ENCODE measurements at places on chromosomes 11 and 22.

DNA sequence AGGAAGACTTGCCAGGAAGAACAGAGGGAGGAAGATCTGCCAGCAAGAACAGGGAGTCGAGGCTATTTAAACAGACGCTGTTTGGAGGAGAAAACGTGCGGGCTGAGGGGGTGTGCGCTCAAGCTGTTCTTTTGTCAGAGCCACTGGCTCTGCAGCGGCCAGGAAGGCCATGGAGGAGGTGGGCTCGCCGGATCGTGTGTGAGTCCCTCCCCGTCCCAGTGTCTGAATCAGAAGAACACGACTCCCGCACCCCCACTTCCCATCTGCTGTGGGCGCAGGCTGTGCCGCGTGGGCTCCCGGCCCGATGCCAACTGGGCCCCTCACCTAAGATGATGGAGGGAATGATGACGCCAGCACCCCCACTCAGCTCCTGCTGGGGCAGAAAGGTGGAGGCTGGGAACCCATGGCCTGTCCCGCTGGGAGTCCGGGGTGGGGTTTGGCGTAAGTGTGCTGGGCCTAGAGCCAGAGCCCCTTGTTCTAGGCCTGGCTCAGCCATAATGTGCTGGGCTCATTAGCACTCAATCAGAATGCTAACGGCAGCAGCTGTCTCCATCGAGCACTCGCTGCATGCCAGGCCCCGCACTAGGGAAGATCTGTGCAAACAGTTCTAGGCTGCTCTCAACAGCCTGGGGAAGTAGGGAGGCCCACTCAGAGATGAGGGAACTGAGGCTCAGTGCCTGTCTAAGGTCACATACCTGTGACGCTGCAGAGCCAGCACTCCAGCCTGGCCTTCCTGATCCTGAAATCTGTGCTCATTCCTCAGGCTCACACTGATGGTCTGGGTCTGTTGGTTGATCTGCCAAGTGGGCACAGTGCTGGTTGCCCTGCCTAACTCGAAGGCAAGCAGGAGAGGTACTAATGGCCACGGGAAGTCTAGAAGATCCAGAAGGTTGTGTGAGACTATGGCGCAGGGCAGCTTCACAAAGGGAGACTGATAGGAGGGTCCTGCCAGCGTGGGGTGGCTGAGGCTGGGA, 11.5 kb downstream of the NPTXR start:
- no peak for DNase-seq

GRCh38 chr11:87019613-87020271, 18.0 kb upstream of the TMEM135 start:
- DNase-seq = no peak

- no peak for DNase-seq
These were observed 36.1 kb downstream of the MB start for GRCh38 chr22:35581023-35581413.

GRCh38 chr11:996681-997080, 39.8 kb downstream of the MUC6 start:
- DNase-seq = no peak

- DNase-seq = no peak
These were observed 22.4 kb upstream of the TXNRD2 start for GRCh38 chr22:19963863-19964642.

DNA sequence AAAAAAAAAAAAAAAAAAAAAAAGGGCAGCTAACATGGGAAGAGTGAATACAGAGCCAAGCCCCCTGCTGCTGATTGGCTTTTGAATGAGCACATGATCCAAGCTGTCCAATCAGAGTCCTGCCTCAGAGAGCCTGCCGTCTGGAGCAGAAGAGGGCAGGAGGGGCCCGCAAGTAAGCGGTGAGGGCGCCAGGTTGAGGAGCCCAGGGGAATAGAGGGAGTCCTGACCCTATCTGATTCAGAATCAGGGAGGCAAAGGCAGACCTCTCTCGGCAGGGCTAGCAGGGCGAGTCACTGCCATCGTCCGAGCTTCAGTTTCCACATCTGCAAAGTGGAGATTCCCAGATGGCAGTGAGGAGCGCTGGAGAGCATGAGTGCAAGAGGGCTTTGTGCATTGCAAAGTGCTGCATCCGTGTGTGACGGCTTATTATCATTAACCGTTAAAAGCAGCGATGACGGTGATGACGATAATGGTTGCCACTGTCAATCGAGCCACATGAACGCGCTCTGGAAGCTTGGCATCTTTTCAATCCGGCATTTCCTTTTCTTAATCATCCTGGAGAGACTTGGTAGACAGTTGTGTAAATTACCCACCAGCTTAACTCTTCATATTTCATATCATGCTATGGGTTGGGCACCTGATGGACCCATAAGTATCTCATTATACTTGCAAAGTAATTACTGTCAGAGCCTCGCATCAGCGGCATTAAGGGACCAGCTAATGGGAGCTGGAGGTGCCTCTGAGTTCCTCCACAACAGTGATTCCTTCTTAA, 68.6 kb upstream of the ATXN10 start:
- DNase-seq = peak; percentile 79

GRCh38 chr11:66842896-66843775, at the start of gene RCE1:
Gene RCE1, plus strand, starts transcription at chr11:66843441. Its CDS starts 15 bp downstream, at chr11:66843456.
- DNase-seq = peak; percentile 91

- no peak for DNase-seq
These were observed 111.6 kb upstream of the CD82 start for GRCh38 chr11:44453871-44454270.

DNA sequence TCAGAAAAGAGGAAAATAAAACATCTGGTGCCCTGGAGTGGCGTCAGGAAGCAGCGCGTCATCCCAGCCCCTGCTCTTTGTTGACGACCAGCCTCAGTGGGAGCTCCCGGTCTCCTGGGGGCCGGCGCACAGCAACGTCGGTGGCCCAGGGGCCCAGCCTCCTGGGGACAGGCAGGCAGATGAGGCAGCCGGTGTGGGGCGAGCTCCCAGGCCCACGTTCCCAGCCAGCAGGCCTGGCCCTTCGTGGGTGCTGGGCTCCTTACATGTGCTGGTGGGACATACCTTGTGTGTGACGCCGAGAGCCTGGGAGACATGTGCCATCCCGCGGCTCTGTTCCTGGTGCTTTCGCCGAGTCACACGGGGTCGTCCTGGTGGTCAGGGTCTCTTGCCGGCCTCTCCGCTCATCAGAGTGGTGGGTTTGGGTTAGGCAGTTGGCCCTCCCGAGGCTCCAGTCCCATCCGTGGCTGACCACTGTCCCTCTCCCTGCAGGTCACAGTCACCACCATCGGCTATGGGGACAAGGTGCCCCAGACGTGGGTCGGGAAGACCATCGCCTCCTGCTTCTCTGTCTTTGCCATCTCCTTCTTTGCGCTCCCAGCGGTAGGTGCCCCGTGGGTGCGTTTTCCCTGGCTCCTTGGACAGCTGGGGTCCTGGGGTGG, 116.7 kb downstream of the KCNQ1OT1 start:
- DNase-seq = no peak

DNA sequence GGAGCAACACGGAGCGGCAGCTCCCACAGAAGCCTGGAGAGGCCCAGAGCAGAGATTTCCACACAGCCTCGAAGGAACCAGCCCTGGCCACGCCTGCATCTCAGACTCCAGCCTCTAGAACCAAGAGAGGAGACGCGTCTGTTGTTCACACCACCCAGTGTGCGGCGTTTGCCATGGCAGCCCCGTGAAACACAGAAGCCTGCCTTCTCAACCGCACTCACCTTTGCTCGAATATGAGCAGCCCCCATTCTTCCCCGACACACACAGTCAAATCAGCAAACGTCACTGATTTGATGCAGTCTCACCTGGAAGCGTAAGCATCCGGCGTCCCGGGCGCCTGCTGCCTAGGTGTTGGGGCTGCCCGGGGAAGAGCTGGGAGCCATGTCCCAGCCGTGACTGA, 14.2 kb upstream of the TALDO1 start:
- DNase-seq = no peak

DNA sequence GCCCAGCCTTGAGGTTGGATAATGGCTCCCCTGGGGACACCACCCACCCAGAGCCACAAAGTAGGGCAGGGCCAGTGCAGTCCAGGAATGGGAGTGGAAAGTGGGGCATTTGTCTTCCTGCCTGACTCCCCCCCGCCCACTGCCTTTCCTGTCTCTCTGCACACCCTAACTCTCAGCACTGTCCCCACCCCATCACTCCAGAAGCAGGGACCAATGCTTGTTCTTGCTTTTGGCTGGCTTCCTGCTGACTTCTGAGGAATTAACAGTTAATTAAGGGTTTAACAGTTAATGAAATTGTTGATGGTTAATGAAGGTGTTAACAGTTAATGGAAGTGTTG, 4.7 kb downstream of the PITPNM1 start:
- no peak for DNase-seq

GRCh38 chr11:34724973-34725372, 104.1 kb downstream of the EHF start:
- DNase-seq = no peak

DNA sequence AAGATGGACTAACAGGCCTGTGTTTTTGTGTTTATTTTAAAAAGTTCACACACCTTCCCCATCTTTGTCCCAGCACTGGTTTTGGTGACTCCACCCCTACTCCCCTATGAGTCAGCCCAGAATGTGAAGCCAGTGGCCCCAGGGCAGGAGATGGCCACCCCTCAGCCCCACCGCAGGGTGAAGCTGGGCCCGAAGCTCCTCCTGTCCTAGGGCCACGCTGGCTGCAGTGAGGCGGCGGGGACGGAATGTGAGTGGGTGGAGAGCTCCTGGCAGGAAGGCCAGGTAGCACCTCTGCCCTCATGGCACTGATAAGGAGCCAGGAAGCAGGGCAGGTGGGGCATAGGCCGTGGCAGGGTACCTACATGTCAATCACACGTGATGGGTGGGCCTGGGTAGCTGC, 39.9 kb downstream of the SGSM3 start:
- DNase-seq = no peak

GRCh38 chr11:123362941-123363340, 67.1 kb upstream of the GRAMD1B start:
- no peak for DNase-seq

DNA sequence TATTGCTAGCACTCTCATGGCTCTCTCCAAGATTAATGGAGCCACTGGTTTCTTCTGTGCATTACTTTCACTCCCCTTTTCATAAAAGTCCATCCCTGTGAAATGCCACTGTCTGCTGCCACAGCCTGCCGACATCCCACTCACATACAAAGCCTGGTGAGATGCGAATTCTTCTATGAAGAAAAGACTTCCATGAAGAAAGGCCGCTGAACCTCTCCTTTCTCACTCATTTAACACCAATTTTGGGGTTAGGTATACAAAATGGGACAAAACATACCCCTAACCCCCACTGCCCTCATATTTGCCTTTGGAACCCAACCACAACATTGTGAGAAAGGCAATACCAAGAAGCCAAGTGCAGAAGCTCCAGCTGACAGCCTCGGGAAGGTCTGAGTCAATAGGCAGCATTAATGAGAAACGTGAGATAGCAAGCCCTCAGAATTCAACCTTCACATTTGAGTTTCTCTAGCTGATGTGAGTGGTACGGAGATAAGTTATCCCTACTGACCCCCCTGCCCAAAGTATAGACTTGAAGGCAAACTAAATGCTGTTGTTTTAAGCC, 156.4 kb downstream of the ATG16L2 start:
- no peak for DNase-seq

GRCh38 chr11:111299101-111300026, 1.0 kb downstream of the POU2AF3 start:
- peak; percentile 40 for DNase-seq

- no peak for DNase-seq
These were observed 133.5 kb downstream of the CACNA1I start for GRCh38 chr22:39703928-39704639.

- no peak for DNase-seq
These were observed 1129.1 kb downstream of the DLG2 start for GRCh38 chr11:84497981-84498411.

DNA sequence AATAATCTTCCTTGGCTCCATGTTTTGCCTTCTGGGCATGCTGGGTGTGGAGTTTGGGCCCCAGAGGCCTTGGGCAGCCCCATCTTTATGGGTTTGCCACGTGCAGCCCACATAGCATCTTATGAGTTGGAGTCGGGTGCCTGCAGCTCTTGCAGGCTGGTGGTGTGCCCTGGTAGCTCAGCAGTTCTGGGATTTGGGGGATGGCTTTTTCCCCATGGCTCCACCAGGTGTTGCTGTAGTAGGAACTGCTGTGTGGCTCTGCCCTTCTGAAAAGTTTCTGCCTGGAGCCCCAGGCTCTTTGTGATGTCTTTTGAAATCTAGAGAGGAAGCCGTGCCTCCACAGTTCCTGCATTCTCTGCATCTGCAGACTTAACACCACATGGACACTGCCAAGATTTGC, 16.8 kb downstream of the EED start:
- DNase-seq = no peak

- DNase-seq = no peak
These were observed 60.7 kb upstream of the MPEG1 start for GRCh38 chr11:59273373-59273841.

- no peak for DNase-seq
These were observed 40.3 kb upstream of the SMCO4 start for GRCh38 chr11:93583490-93583889.

- DNase-seq = peak; percentile 32
These were observed at the start of gene IRAG1 for GRCh38 chr11:10693509-10694081. Gene IRAG1, minus strand, starts transcription at chr11:10693755. Its CDS starts 153 bp downstream, at chr11:10693602.

DNA sequence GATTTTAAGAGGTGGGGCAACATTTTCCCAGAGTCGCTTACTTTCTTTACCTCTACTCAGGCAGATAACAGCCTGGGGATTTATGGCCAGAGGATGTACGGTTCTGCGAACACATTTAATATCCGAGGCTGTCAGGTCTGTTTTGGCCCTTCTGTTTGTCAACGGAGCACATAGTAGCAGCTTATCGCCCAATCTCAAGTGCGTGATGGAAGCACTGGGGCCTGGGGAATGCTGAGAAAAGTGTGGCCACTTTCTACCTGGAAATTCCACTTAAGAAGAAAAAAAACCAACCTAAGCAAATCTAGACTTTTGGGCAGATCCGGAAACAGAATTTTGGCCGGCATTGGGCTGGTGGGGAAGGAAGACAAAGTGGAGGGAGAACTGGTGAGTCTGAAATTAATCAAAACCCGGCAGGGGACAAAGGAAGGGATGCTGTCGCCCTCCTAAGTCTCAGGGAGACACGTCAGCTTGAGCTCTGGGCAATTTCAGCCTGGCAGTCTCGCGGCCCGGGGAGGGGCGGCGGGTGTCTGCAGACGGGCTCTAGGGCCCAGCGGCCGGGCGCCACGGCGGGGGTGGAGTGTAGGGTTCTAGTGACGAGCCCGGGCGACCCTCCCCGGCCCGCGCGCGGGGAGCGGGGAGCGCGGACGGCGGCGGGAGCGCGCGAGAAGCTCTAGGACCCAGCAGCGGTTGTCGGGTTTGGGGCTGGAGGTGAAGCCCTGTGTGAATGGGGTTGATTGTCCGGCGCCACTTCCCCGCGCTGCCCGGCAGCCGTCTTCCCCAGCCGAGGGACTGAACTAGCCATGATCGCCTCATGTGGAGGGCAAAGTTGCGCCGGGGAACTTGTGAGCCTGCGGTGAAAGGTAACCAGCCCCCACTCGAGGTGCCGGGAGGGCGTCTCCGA, at the start of gene AMOTL1:
AMOTL1 (plus strand) TSS at position 656 of the 901 bp plus-strand sequence; CDS start at position 812, 156 bp downstream.
- peak; percentile 89 for DNase-seq

GRCh38 chr11:118339281-118339961, 3.1 kb downstream of the CD3D start:
- no peak for DNase-seq

- DNase-seq = no peak
These were observed 12.6 kb downstream of the PLCB3 start for GRCh38 chr11:64263947-64264317.

GRCh38 chr22:32222991-32223390, 18.1 kb upstream of the RFPL2 start:
- DNase-seq = no peak

GRCh38 chr11:65136515-65137096, 2.3 kb upstream of the SYVN1 start:
- DNase-seq = no peak

- DNase-seq = peak; percentile 25
These were observed 1.6 kb upstream of the BCR start for GRCh38 chr22:23178512-23179254.

- DNase-seq = no peak
These were observed 15.6 kb downstream of the MOV10L1 start for GRCh38 chr22:50105208-50106100.

- DNase-seq = no peak
These were observed 183.4 kb downstream of the SHANK2 start for GRCh38 chr11:71068963-71069362.

All from fibroblast of gingiva (primary cell).